T1000 (cell line): ENCODE measurements at places on chromosomes 2 and 18.

DNA sequence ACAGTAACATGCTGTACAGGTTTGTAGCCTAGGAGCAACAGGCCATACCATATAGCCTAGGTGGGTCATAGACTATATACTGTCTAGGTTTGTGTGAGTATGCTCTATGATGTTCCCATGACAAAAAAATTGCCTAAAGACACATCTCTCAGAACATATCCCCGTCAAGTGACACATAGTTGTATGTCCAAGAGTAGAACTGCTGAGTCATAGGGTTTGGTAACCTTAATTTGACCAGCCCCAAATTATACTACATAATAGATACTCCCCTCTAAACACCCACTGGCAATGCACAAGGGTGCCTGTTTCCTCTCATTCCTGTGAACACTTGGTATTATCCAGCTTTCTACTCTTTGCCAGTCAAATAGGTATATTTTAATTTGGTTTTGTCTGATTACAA lies 161.6 kb downstream of the LCLAT1 start:
- DNase-seq, result no peak

- DNase-seq, result no peak
These were observed 262.0 kb downstream of the CAMKMT start for GRCh38 chr2:44623622-44624351.

- DNase-seq, result no peak
These were observed 94.7 kb downstream of the BIN1 start for GRCh38 chr2:127012215-127012614.

DNA sequence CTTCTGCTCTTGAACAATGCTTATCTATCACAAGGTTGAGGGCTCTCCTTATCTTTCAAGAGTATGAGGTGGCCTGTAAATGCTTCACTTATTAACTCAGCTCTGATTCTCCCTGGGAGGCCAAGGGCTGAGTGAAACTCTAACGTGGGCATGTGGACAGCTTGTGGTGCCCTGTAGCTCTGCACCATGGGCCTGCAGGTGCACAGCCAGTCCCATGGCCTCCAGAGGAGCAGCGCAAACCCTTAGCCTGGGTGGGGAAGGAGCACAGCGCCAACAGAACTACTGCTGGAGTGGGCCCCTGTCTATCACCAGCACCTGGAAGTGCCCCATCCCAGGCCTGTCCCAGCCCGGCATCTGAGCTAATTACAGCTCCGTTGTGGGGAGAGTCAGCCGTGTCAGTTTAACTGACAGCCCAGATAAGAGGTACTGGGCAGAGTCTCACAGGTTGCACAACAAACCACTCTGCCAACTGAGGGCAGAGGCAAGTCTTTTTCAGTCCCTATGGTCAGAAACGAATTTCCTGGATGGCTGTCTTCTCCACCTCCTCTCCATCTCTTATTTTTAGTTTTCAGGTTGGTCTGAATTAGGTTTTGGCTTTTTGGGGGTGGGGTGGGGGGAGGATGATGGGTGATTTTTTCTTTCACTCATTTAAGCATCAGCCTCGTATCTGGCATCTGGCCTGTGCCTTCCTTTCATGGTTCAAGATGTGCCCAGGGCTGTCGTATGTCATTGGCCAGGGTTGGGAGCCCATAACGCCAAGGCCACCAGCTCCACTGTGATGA lies 219.5 kb downstream of the BCL2 start:
- no peak for DNase-seq
